ENCODE measurements at places on chromosomes 5 and 9.

DNA sequence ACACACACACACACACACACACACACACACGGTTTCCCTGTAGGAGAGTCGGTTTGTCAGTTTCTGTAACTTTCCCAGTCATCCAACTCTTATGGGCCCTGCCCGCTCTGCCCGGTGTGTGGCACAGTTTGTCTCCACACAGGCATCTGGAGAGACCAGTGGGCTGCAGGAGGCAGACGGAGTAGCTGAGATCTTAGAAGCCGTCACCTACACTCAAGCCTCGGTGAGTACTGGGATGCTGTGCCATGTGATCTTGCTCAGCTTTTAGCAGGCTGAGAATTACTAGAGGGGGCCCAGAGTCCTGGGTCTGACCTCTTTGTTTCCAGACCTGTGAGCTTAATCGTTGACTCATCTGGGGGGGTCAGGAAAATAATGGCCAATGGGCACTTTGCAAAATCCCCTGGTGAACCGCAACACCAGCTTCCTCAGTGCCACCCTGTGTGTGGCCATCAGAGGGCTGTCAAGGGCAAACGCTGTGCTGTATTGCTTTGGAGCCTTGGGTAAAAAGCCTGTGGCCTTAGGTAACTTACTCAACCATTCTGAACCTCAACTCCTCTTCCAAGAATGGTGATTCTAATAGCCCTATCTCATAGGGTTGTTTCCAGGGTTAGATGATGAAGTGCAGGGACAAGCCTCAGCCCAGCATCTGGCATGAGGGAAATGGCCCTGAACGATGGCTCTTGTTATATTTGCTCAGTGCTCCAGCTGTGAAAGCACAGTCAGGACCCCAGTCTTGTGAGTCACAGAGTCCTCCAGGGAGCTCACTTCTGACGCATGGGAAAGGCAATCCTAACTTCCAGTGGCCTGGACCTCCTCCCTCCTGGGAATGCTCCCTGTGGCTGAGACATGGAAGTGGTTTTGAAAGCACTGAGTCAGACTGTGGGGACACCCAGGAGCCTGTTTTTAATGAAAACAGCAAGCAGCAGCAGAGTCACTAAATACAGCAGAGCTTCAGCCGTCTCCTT, 45.6 kb downstream of the COL15A1 start:
- no peak for DNase-seq

- DNase-seq = no peak
These were observed 40.8 kb upstream of the NTNG2 start for GRCh38 chr9:132121021-132121420.

DNA sequence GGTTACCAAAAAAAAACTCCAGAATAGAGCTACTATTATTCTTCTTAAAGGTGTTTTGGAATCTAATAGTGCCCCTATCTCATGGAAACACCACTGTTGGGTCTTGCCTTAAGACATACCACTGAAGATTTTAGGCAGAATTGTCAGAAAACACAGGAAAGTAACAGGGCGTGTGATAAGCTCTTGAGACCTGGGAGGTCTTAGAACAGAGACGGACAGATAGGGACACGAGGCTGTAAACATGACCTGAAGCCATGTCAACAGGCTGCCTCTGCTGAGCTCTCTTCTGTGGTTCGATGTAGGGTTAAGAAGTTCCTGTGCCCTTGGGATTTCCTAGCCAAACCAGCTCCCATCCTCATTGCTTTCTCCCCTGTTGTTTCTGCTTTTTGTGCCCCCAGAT, 69.3 kb downstream of the CTSL start:
- DNase-seq = no peak

- no peak for DNase-seq
These were observed 42.2 kb downstream of the PRLR start for GRCh38 chr5:35188031-35188457.

DNA sequence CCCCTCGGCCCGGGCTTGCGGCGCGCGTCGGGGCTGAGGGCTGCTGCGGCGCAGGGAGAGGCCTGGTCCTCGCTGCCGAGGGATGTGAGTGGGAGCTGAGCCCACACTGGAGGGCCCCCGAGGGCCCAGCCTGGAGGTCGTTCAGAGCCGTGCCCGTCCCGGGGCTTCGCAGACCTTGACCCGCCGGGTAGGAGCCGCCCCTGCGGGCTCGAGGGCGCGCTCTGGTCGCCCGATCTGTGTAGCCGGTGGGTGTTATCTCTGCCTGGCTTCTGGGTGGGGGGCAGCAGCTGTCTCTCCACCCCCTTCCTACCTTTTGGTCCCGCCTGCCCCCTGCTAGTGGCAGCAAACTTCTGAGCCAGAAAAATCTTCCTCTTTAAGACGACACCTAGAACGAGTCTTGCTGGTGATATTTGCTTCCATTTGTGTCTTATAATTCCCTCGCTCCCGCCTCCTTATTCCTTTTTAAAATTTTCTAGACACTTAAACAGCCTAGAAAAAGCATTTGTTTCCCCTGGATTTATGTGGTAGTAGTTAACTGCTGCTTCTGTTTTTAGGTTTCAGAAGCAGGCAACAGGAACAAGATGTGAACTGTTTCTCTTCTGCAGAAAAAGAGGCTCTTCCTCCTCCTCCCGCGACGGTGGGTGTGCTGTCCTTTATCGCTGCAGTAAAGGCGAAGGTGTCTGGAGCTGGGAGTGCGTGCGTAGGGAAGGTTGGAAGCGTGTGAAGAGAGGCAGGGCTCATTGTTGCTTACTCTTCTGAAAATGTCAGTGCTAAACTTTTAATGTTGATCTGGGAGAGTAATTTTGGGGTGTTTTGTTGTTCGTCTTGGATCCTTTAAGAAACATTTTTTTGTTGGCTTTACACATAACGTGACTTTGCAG, 554 bp downstream of the JAK2 start:
- DNase-seq = no peak

DNA sequence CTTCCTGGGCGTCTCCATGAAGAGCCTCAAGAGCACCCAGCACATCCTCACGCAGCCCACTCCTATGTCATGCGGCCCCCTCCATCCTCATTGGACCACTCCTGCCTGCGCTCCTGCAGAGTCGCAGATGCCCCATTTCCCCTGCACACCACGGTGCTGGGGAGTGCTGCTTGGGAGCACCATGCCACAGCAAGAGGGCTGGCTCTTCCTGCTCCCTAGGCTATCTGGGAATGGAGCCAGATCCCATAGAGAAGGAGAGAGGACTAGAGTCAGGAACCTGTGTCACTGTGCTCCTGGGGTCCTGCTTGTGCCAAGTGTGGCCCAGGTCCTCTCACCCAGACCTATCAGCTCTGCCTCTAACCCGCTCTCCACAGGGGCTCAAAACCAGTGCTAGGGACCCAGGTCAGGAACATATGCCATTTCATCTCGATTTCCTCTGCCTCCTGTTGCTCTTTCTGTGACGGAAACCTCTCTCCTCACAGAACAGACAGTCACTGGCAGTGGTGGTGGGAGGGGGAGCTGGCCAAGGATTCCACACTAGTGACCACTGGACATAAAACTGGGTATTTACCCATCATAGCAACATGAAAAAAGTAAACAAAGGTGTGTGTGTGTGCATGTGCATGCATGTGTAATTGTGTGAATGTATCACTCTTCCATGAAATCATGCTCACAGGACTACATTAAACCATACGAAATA, 178.4 kb downstream of the TTLL11 start:
- no peak for DNase-seq

- no peak for DNase-seq
These were observed 32.6 kb upstream of the PRRC2B start for GRCh38 chr9:131361202-131361833.

DNA sequence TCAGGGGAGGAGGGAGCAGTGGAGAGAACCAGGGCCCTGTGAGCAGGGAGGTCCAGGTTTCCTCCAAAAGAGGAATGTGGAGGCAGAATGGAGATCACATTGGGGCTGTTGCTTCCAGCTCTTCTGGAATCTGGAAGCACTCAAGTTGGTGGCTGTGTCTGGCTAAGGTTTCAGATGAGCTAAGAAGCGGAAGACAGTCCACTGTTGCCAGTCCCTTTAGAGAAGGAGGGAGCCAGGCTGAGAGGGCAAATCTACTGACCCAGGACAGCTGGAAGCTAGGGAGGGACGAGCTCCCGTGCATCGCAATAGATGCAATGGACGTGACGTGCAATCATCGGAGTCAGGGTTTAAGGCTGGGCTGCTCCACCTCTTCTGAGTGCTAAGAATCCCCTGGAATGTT, 71.2 kb downstream of the TENT4A start:
- no peak for DNase-seq

GRCh38 chr5:66959653-66960052, 236.9 kb downstream of the CD180 start:
- no peak for DNase-seq

DNA sequence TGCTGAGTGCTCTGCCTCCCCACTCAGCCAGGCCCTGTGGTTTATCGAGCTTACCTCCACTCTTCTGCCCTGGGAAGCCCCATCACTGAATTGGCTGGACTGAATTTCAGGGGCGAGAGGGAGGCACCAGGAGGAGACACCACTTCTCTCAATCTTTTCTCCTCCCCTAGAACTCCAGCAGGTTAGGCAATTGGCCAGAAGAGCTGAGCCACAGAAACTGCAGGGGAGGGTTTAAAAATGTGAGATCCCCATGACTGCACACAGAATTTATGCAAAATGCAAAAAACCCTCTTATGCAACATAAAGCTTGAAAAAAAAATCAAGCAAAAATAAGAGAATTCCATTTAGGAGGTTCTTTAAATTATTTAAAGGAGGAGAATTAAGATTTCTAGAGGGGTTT, 29.9 kb downstream of the TUT7 start:
- DNase-seq = no peak

DNA sequence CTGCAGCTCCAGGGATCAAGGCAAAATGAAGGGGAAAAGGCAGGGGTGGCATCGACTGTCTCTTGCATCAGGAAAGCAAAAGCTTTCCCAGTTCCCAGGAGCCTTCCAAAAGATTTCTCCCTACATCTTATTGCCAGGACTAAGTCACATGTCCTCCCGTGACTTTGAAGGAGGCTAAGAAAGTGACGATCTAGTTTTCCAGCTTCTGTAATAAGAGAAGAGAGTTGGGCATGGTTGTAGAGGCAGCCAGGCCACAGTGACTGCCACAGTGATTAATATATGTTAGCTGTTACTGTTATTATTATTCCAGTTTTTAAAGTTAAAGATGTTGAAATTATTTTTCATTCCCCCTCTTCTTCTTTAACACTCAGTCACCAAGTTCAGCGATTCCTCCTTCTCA, 77.1 kb downstream of the RMI1 start:
- no peak for DNase-seq

GRCh38 chr9:26244661-26245451, 566.6 kb upstream of the TUSC1 start:
- DNase-seq = no peak

- no peak for DNase-seq
These were observed 179.5 kb downstream of the KIF4B start for GRCh38 chr5:155193029-155193428.

DNA sequence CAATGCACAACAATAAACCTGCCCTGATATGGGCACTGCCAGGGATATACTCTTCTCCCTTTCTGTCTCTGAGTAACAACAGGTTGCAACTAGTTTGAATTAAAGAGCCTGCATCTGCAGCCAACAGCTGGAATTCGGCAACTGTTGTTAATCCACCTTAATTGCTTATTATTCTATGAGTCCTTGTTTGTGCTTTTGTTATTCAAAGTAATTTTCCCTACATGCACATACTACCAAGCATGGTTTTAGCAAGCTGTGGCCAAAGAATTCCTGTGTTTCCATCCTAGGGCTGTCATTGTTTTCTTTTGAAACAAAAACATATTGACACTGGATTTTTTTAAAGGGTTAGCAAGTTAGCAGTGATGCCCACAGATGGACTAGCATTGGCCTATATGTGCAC, 171.5 kb downstream of the EFNA5 start:
- DNase-seq = no peak

GRCh38 chr5:138452720-138453119, 12.6 kb upstream of the EGR1 start:
- DNase-seq = no peak

DNA sequence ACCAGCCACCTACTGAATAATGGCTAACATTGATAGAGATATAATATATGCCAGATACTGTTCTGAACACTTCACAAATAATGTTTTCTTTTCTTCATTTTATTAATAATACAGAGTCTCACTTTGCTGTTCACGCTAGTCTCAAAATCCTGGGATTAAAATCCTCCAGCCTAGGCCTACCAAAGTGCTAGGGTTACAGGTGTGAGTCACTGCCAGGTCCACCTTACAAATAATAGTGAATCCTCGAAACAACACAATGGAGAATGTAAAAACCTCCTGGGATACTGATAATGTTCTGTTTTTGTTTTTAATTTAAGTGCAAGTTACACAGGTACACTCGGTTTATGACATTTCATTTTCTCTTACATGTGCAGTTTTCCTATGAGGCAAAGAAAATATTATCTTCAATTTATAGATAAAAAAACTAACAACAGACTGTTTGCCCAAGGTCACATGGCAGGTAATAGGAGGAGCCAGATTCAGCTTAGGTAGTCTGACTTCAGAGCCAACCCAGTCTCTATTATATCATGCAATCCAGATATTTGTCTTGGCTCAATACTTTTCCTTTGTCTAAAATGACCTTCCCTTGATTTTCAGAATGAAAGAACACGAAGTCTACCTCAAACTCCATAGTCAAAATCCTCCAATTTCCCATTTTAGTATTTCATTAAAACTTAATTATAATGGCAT, 7.8 kb downstream of the ZFR start:
- no peak for DNase-seq

DNA sequence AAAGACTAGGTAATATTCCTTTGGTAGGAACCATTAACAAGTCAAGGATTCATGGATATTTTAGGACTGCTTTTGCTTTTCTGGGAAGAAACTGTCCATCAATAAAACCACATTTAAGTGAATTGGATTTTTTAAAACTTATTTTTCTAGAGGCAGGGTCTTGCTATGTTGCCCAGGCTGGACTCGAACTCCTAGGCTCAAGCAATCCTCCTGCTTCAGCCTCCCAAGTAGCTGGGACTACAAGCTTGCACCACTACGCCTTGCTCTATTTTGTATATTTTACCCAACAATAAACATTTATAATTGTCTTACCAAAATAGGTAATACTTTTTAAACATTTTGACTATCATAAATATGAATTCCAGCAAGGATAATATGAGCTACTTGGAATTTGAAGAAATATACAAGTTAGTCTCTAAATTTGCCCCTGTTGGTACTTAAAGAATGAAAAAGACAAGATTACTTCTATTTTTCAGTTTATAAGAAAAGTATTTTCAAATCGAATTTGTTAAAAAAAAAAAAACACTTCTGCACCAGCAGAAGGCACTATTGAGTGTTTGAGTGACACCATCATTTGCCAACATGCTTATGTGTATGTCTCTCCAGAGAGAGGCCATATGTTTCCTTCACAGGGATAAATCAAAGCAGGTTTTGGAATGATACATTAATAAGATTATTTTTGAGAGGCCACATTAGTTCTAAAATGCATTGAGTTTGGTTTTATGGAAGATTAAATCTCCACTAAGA, 60.0 kb upstream of the CARTPT start:
- no peak for DNase-seq

- DNase-seq = no peak
These were observed 96.6 kb downstream of the ADRB2 start for GRCh38 chr5:148923023-148923422.

- no peak for DNase-seq
These were observed 455.5 kb upstream of the TRPC7 start for GRCh38 chr5:136820848-136821247.

GRCh38 chr9:5445886-5446285, 4.5 kb upstream of the CD274 start:
- DNase-seq = no peak

GRCh38 chr5:73116506-73116905, 3.9 kb upstream of the TMEM171 start:
- no peak for DNase-seq

All from stimulated activated CD4-positive, alpha-beta T cell treated with anti-CD3 and anti-CD28 coated beads, TNF-alpha, amount 100 ng/mL, for 1 hour (primary cell).